ENCODE measurements at places on chromosomes 7 and 10.

DNA sequence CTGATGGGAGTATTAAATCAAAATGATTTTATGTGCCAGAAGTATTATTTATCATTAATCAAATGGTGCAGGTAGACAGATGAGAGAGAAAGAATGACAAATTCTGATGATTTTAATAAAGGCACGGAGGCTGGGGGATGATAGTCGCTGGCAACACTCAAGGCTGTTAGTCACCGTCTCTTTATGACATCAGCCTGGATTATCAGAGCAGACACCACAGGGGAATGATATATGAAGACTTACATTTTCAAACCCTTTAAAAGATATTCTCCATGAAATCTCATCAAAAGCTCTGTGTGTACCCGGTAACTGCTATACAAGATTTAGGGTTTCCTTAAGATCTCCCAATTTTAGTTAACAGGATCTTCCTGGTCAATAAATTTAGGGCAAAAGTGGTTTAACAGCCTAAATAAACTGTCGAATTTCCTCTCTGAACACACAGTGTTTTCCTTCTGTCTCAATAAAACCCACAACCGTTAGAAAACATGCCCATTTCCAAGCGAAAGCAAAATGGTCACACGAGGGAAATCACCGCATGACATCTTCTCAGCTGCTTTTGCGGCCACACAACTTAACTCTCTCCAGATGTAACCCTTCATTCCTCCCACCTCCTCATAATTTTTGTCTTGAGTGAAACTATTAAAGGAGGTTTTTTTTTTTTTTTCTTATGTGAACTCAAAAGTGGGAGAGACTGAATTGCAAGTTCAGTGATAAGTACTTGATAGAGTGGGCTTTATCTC lies 133.2 kb upstream of the FAM171A1 start:
- DNase-seq: no peak

DNA sequence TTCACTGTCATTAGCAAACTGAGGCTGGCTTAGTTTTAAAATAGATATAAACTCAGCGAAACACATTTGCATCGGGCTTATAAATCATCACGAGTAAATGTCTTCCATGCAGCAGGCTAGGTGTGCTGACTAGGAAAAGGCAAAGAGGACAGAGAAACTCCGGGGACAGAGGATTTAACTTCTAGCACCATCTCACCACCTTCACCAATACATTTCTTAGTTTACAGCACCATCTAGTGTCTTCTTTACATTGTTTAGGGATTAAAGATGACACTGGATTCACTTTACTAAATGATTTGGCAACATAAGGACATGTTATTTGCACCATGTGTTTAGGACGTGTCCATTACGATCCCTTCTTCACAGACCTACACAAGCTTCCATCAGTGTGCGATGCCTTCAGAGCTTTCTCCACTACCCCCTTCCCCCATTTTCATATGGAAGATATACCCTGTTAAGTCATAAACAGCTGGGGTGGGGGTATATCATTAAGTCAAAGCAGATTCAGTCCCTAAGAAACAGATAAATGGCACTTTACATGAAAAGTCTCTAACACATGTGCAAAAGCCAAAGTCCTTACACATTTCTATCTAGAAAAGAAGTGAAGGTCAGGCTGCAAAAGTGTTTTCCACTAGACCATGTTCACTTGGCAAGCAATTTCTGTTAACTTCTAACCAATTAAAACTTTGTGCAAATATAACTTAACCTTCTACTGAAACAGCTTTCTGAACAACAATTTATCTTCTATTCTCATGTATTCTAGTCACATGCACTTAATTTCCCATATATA lies 103.3 kb downstream of the GRB10 start:
- DNase-seq: peak; percentile 61

DNA sequence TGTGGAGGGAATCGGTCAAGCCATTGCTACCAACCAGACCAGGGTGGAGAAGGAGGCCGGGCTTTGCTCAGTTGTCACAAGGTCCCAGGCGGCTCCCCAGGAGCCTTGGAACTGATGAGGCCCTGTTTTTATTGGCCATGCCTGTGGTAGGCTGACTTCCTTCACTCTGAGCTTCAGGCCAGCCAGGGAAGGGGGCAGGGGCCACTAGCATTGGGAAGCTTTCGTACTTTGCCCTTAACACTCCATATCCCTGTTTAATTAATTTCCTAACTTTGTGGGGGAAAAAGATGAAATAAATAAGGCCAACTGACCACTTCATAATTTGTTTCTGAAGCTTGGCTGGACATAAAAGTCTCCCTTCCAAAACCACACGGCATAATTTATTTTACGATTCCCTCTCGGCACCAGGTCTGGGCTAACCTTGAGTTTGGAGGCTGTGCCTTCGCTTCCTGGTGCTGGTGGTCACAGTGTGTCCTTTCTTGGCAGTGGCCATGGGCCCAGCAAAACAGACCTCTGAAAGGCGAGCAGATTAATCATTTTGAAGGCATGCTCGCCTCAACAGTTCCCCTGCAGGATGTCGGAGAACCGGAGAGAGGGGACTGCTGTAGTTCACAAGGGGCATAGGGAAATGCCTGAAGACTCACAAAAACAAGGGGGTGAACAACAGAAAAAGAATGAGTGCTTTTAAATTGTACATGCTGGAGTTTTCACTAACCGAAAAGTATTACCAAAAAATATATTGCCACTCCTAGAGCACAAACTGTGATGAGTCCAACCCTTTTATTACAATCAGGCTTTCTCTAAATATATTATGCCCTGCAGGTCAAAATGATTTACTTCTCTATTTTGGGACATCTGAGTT lies 966.0 kb downstream of the LRMDA start:
- DNase-seq: no peak

GRCh38 chr10:110762849-110763211 lies 108.9 kb upstream of the PDCD4 start:
- no peak for DNase-seq

- DNase-seq: no peak
Observed at GRCh38 chr10:44374155-44374554, 10.7 kb downstream of the CXCL12 start.

- DNase-seq: no peak
Observed at GRCh38 chr10:78770167-78771090, 298.3 kb upstream of the ZMIZ1 start.

GRCh38 chr10:64408391-64409183 lies 887.4 kb downstream of the REEP3 start:
- no peak for DNase-seq

- DNase-seq: no peak
Observed at GRCh38 chr10:13167568-13167967, 6.2 kb downstream of the MCM10 start.

- no peak for DNase-seq
Observed at GRCh38 chr10:119297207-119297968, 90.0 kb downstream of the GRK5 start.

DNA sequence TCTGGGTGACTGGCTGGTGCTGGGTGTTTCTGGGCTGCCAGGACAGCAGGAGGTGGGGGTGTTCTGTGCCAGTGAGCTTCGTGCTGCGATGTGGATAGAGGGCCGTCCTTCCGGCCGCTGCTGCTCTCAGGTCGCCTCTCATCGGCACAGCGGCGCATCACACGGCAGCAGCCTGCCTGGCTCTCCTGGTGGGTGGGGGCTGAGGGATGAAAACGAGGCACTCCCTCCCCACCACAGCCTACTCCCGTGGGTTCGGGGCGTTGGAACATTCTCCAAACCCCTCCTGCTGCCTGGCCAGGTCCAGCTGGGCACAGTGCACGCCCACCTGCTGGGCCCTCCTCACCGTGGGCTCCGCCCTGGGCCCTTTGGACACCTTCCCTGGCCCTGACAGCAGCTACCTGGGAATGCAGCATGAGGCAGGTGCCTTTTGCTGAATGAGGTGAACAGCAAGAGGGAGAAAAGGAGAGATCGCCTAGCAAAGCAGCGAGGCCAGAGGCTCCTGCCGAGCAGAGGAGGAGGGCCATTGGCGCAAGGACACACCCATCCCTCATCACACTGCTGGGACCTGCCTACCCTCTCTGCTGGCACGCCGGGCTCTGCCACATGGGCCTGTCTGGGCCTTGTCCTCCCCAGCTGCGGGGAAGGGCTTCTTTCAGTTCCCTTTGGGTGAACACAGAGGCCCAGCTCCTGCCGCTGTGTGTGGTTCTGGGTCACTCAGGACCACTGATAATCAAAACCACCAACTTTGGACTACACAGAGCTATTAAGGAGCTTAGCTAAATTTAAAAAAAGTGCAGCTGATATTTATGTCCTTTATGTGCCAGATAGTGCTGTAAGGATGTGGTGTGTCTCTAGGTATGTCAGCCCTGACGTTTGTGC lies 33.4 kb downstream of the INPP5A start:
- peak; percentile 54 for DNase-seq

DNA sequence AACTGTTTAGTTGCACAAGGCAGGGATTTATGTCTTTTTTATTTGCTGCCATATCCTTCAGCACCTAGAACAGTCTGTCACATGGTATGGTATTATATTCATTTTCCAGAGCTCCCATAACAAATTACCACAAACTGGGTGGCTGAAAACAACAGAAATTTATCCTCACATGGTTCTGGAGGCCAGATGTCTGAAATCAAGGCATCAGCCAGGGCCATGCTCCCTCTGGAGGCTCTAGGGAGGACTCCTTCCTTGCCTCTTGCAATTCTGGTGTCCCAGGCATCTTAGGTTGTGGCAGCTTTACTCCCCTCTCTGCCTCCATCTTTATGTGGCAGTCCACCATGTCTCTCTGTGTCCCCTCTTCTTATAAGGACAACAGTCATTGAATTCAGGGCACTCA lies 43.1 kb downstream of the MET start:
- no peak for DNase-seq

GRCh38 chr10:115674496-115674895 lies 581.3 kb downstream of the ATRNL1 start:
- no peak for DNase-seq

DNA sequence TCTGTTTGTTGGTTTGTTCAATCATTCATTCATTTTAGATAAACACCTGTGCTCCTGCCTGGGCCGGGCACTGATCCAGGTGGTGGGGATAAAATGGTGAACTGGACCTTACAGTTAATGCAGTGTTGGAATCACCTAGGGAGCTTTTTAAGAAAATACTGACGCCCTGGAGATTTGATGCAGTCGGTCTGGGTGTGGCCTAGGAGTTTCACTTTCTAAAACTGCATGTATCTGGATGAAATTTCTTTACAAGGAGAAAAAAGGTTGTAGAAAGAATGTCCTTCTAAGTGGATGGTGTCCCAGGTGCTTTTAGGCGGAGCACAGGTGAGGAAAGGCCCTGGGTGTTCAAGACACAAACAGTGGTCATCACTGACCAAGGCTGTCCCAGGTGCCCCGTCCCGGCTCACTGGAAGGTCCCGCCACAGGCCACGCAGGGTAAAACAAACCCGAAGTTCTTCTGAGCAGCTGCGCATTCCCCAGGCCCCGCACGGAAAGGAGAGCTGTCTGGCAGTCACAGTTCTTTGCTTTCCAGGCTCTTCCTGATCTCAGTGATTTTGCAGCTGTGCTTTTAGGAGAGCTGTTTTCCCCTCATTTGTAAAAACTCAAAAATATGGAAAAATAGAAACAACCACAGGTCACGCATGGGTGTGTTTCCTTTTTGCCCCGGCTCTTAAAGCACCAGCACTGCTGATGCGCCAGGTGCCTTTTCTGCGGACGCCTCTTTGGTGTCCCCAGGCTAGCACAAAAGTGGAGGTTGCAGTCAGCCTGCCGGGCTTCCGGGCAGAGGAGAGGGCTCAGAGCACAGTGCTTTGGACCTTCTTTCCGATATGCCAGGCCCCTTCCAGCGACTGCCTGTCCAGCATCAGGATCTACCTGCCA lies 161.9 kb downstream of the GRK5 start:
- DNase-seq: no peak

- DNase-seq: no peak
Observed at GRCh38 chr10:52483587-52483986, 169.5 kb downstream of the DKK1 start.

DNA sequence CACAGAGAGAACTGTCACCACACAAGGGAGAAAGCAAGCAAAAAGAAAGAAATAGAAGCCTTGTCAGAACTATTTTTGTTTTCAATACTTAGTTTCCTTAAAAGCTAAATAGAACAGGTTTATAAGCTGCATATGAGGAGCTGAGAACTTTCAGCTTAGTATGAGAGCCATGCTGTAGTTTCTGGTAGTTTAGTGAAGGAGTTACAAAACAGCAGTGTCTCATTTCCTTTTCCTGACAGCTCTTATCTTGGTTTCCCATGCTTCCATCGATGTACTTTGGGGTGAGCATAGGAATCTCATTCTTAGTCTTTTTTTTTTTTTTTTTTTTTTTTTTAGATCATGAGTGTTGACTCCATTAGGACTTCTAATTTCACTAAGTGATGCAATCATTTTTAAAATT lies 8.6 kb upstream of the CHRM2 start:
- no peak for DNase-seq

- DNase-seq: no peak
Observed at GRCh38 chr10:35306852-35307251, 29.5 kb upstream of the CCNY start.

DNA sequence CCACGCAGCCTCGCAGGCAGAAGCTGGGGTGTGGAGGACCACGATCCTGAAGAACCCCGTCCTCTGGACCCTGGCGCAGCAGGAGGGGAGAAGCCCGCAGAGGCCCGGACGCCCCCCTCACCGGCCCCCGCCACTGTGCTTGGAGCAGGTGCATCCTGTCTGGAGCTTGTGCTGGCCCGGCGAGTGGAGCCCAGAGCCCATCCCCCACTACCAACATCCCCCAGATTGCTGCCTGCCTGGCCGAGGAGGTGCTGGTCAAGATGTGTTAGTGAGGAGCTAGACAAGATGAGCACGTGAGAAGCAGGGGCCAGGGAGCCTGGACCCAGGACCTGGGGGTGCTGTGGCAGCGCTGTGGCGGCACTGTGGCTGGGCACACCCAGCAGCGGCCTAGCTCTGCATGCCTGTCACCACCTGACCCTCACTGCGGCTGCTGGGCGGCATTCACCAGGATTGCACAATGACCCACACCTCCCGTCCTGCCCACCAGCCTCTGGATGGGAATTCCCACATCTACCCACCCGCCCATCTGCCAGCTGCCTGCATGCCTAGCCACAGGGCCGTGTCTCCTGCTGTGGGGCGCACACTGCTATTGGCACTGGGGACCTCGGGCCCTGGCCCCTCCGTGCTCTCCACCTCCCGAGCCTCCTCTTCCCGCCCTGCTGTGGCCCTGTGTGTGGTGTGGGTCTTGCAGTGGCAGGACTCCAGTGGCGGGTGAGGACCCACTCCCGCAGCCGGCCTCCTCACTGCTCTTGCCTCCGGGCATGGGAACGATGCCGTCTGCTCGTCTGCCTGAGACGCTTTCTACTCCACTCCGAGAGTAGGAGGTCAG lies 11.8 kb downstream of the GPR146 start:
- DNase-seq: no peak

- DNase-seq: no peak
Observed at GRCh38 chr10:22545643-22546042, 168.7 kb downstream of the PIP4K2A start.

DNA sequence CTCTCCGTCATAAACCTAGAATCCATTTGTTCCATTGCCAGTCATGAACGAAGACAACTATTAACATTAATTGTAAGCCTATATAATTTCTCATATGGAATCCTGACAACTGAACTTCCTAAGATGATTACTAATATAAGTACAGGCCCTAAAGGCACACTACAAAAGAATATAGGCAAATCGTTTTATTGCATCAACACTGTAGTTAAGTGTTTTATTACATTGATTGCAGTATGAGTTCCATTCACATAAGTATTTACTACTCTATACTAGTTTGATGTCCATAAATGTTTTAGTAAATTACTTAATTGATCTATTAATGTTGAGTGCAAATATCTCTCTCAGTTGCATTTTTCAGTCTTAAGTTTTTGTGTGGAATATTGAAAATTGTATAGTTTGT lies 113.1 kb upstream of the SEMA3C start:
- no peak for DNase-seq

GRCh38 chr7:16989811-16990413 lies 108.1 kb upstream of the AGR3 start:
- peak; percentile 66 for DNase-seq
